Breast epithelium (tissue), 4 donors: ENCODE measurements at places on chromosomes 4 and X.

- H3K27me3 ChIP-seq, result no peaks in the 10 kb centered on the region
- H3K27ac ChIP-seq, result no peak overlapping the region
- no peaks in the 10 kb centered on the region for H3K36me3 ChIP-seq
- no peak for DNase-seq
- no peak overlapping the region for H3K4me3 ChIP-seq
These were observed 27.1 kb upstream of the MAP9 start for GRCh38 chr4:155403886-155404285.

DNA sequence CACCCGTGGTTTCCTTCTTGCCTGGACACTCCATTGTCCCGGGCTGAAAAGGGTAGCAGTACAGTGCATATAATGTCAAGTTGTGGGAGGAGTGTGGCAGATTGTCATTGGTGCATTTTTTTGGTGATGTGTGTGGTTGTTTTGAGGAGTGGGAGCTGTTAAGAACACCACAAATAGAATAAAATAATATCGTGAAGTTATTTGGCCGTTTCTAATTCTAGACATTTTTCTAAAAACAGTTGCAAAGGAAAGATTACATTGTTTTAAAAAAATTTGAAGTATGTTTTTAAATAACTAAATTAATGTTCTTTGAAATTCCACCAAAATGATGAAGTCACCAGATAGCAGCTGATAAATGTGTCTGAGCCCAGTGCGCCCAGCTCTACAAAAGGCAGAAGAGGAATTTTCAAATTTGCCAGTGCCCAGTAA, 1.3 kb downstream of the PKD2 start:
- no peaks in the 10 kb centered on the region for H3K27me3 ChIP-seq
- no peak for DNase-seq
- no peaks in the 10 kb centered on the region for H3K4me1 ChIP-seq
- no peak overlapping the region for H3K27ac ChIP-seq
- peak overlapping the region; percentile 91 for H3K4me3 ChIP-seq
- H3K36me3 ChIP-seq, result no peaks in the 10 kb centered on the region

DNA sequence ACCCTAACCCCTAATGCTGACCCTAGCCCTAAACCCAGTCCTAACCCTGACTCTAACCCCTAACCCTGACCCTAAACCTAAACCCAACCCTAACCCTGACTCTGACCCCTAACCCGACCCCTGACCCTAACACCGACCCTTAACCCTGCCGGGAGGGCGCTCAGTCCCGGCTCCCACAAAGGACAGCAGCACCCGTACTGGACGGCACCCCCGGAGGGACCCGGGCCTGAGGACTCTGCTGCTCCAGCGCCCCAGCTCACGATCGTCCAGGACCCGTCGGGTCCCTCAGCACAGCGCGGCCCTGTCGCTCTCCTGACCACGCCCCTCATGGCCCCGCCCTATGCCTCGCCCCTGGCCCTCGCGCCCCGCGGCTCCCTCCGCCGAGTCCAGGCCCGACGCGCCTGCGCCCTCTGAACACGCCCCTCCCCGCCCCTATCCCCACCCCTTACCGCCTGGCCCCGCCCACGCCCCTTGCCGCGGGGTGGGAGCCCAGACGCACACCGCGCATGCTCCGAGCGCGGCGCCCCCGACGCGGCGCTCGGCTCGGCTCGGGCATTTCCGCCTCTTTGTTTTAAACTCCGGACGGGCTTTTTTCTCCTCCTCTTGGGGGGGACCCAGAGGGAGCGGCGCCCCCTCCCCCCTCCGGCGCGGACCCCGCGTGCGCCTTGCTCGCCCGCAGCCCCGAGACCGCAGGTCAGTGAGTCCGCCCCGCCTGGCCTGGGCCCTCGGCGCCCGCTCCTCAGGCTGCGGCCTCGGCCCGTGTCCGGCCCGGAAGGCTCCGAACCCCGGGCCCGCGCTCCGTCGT, at the start of gene PCGF3:
Gene PCGF3, plus strand, starts transcription at position 555 of the 805 bp plus-strand sequence. CDS start 27,849 bp downstream, outside the sequence.
- H3K36me3 ChIP-seq, result no peaks in the 10 kb centered on the region
- no peaks in the 10 kb centered on the region for H3K27me3 ChIP-seq
- peak; percentile 98 for DNase-seq
- peak within 1 kb of the TSS; percentile 86 for H3K27ac ChIP-seq

DNA sequence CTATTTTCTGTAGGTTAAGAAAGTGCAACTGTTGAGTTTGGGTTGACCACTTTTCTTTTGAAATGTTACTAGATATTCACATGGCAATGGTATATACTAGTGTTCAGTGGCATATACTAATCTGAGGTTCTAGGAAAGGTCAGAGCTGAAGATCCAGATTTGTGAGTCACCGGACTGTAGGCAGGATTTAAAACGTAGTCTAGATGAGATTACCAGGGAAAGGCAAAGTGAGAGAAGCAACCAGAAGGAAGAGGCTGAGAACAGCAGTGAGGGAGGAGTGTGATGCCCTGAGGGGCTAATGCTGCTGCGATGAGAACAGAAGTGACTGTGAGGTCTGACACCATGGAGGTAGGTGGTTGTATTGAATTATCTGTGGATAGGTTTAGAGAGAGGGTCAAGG, 9.7 kb upstream of the PLA2G12A start:
- H3K4me3 ChIP-seq, result no peak overlapping the region
- no peaks in the 10 kb centered on the region for H3K4me1 ChIP-seq
- no peaks in the 10 kb centered on the region for H3K36me3 ChIP-seq
- H3K27me3 ChIP-seq, result no peaks in the 10 kb centered on the region

- no peak overlapping the region for H3K27ac ChIP-seq
- H3K27me3 ChIP-seq, result no peaks in the 10 kb centered on the region
- no peaks in the 10 kb centered on the region for H3K36me3 ChIP-seq
- no peaks in the 10 kb centered on the region for H3K4me1 ChIP-seq
These were observed 26.6 kb downstream of the ZRSR2 start for GRCh38 chrX:15816886-15817285.

- H3K4me3 ChIP-seq, result no peak overlapping the region
- H3K27me3 ChIP-seq, result no peaks in the 10 kb centered on the region
- H3K4me1 ChIP-seq, result no peaks in the 10 kb centered on the region
- H3K27ac ChIP-seq, result no peak overlapping the region
- H3K36me3 ChIP-seq, result no peaks in the 10 kb centered on the region
These were observed 179.4 kb downstream of the FBXW7 start for GRCh38 chr4:152356428-152357034.
